ENCODE measurements at places on chromosomes 6 and 20. TPM values are rescaled to one million over a fixed set of nuclear protein-coding genes. Genes with fewer than 3 reads are reported as not detected.

The COQ3 gene
- 4.8 TPM for total RNA-seq

The OXT gene
- total RNA-seq, result not detected

The KIF25 gene
- total RNA-seq, result not detected

- H3K36me3 ChIP-seq, result peaks cover 2% of the 10 kb centered on the region
- H3K27ac ChIP-seq, result no peak overlapping the region
- H3K27me3 ChIP-seq, result peaks cover 57% of the 10 kb centered on the region
Observed at GRCh38 chr6:90397929-90398674, 101.5 kb upstream of the BACH2 start.

- H3K27me3 ChIP-seq, result no peaks in the 10 kb centered on the region
- H3K36me3 ChIP-seq, result no peaks in the 10 kb centered on the region
Observed at GRCh38 chr6:21151119-21151518, 442.4 kb upstream of the SOX4 start.
